ENCODE measurements at places on chromosomes 5 and 9.
A peak's percentile ranks its signal among the peaks of the same experiment; 100 is the strongest.

- DNase-seq = no peak
Measured at GRCh38 chr5:51185850-51186329, 197.4 kb upstream of the ISL1 start.

DNA sequence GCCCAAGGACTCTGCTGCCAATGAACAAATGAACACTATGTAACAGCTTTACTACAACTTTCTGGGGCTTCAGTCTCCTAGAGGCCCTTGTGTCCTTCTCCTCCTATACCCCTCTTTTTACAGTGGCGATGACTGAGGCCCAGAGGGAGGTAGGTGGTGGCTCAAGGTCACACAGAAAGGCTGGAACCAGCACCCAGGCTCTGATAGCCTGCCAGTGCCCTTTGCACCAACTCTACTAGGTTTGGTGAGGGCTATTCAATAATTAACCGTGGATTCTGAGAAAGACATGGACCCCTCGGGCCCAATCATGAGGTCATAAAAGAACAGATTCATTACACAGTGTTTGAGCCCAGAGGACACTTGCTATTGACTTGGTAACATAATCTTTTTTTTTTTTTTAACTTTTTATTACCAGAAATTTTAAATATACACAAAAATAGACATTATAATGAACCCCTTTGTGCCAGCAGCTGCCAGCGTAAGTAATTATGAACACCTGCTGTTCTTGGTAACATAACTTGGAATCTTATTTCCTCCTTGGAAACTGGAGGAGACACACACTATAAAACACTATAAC, 6.1 kb upstream of the ALDH1B1 start:
- DNase-seq = no peak

GRCh38 chr9:120999317-120999716, 50.8 kb downstream of the C5 start:
- DNase-seq = no peak

- DNase-seq = no peak
Measured at GRCh38 chr9:77839459-77840140, 191.5 kb upstream of the GNA14 start.

GRCh38 chr5:31981361-31981945, 192.7 kb downstream of the GOLPH3 start:
- DNase-seq = peak; percentile 46

DNA sequence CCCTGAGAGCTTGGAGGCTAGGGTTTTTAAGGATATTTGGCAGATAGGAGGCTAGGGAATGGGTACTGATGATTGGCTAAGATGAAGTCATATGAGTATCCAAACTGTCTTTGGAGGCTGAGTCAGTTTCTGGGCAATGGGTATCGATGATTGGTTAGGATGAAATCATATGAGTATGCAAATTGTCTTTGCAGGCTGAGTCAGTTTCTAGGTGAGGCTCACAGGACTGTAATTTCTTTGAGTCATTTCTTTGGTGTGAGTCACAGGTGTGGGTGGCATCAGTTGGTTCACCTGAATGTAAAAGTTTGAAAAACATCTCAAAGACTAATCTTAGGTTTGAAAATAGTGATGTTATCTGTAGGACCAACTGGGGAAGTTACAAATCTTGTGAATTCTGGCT, 1068.0 kb downstream of the NR2F1-AS1 start:
- no peak for DNase-seq

GRCh38 chr5:120150770-120151169, 313.3 kb upstream of the PRR16 start:
- no peak for DNase-seq

Data from ELF-1 (cell line).